Suppressor macrophage (primary cell): ENCODE measurements at places on chromosomes 1 and 21.
A peak's percentile ranks its signal among the peaks of the same experiment; 100 is the strongest.

- DNase-seq = no peak
Measured at GRCh38 chr1:226526801-226527595, 21.6 kb upstream of the STUM start.

DNA sequence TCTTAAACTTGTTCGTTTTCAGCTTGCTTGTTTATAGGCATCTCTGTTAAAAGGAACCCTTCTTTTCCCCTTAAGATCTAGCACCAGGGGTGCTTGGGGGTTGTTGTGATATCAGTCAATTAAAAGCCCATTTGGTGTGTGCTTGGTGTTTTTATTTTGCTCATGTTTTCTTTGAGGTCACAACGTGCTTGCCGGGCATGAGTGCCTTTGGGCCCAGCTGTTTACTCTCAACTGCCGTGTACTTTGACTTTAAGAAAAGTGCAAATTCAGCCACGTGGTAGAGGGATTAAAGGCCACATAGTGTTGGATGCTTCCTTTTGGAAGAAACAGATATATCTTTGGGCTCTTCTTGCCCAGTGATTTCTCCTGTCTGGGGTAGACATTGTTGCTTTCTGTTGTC is 10.5 kb downstream of the ARID1A start:
- DNase-seq = no peak

DNA sequence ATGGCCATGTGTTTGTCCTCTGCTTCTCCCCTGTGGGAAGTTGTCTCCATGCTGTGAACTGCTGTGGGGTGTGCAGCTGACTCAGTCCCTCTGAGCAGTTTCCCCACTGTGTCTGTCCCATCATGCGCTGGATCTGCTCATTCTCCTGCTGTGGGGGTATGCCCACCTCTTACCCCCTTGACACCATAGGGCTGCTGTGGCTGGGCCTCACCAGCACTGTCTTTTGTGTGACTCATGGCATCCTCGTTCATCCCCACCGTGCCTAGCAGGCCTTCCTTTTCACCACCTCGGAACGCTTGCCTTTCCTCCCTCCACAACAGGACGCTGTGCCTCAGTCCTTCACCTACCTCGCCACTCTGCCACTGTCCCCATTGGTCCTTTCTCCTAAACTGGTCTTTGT is 27.3 kb downstream of the VANGL2 start:
- DNase-seq = peak; percentile 10

DNA sequence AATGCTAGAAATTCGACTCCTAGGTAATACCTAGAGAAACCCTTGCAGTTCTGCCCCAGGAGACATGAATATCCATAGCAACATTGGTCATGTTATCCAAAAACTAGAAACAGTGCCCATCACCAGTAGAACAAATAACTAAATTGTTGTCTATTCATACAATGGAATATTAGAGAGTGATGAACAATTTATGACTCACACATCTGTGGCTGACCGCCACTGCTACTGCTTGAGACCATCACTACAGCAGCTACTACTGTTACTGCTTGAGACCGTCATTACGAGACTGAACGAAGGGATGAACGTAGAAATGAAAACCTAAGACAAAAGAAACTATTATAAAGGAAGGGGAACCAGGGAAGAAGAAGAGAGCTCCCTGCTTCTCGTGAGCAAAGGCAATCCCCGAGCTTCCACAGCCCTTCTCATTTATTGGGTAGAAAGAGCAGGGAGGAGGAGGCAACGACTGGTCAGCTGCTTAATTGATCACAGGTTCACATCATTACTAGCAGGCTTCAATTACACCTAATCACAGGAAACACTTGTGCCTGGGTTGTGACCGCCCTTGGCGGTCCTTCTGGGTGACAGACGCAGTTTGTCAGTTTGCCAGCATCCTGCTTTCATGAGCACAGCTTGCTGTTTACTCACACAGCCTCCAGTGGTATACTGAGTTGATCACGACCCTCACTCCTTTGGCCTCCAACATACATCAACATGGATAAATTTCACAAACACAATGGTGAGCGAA is 14.1 kb upstream of the PADI4 start:
- no peak for DNase-seq

DNA sequence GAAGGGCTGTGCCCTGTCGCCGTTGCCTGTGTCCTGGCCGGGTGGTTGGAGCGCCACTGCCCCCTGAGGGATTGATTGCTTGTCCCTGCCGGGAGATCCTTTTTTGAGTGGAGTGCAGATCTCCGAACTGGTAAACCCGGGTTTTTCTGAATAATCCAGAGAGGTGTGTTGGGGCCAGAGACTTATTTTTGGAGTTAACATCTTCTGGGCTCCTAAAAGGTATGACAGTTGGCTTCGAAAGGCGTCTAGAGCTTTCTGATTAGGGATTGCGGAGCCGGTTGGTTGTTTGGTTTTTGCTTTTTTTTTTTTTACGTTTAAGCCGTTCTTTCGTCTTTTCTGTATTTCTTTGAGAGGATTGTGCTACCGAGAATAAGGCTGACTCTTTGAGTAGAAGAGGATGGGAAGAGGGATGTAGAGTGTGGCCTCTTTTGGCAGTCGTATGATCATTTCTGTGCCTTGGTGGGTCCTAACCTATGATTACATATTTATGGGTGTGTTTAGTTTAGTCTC is 756 bp downstream of the RLF start:
- no peak for DNase-seq

- no peak for DNase-seq
Measured at GRCh38 chr1:59025201-59025600, 241.4 kb upstream of the JUN start.

DNA sequence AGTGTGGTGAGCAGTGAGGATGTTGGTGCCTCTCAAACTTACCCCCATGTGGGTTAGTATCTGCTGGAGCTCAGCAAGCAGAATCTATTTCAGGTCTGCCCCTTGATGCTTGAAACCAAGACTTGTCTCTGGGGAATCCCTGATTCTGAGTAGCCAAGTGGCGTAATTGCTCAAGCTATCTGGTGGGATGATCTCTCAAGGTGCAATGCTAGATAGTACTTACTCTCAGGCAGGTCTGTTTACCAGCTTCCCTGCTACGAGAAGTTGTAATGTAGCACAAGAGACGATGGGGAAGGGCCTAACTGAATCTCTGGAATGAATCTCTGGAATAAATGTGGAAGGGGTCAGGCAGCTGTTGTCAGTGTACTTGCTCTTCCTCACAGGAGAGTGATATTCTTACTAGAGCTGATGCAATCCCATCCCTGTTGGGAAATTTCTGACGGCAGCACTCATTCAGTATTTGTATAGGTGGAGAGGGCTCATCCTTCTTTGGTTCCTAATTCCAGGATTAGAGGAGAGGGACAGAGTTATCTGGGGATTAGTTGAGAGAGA is 65.4 kb downstream of the MACF1 start:
- peak; percentile 38 for DNase-seq

GRCh38 chr1:40745176-40745575 is 38.4 kb upstream of the KCNQ4 start:
- no peak for DNase-seq

DNA sequence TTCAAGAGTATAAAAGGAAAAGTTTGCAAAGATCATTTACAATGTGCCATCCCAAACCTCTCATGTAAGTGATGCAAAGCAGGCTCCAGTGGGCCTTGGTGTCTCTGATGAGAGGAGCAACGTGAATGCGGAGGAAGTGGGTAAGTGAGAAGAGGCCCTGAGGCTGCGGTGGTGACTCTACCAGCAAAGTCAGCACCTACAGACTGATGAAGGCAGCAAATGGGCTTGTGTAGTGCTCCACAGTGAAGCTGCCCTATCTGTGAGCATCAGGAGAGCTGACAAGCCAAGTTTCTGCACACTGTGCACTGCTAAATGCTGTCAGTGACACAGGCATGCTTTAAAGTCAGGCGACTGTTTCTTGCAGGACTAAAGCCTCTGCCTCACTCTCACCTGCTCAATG is 15.6 kb upstream of the RAP1A start:
- DNase-seq = peak; percentile 55

- no peak for DNase-seq
Measured at GRCh38 chr21:33817138-33817537, 98.5 kb downstream of the ATP5PO start.

DNA sequence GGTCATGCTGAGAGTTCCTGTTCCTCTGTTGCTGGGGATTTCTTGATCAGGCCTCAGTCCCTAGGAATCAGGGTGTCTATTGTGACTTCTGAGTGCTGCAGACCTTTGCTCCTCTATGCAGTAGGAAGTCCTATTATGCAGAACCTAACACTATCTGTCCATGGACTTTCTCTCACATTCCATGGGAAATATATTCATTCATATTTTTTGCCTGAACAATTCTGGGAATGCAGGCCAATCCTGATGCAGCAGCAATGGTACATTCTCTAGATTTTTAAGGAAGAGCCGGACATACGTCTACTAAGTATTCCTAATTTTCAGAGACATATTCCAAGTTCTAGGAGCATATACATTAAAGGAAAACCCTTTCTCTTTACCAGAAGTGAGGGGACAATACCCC is 61.1 kb upstream of the C1orf87 start:
- no peak for DNase-seq

DNA sequence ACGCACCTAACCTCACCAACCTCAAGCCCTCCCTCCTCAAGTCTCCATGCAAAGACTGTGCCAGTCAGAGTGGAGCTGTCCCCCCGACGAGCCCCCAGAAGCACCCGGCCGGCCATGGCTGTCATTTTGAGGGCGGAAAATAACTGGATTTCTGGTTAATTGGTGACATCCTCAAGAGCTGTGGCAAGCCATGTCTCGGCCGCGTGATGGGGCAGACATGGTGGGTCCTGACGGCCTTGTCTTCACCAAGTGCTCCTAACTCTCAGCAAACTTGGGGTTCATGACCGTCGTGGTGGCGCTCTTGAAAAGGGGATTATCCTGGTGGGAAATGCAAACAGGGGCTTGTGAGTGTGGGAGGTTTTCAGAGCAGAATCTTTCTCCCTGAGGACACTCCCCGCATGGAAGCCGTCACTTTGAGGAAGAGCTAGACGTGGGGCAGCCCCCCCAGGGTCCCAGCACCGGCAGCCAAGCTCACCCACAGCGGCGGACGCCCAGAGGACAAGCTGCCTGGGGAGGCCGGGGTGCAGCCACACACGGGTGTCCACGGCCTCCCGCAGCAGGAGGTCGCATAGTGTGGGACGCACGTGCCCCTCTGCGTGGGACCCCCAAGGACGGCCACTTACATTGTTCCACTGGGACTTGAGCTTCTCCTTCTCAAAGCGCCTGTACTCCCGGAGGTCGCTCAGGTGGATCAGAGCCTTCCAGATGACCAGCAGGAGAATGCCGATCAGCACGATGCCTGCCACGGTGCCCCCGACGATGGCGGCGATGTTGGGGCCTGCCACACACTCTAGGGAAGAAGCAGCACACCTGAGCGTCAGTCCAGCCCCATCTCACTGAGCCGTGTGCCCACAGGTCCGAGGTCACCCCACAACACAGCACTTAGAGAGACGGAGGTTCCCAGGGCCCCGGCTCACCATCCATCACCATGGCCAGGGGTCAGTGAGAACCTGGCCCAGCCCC is 12.9 kb upstream of the PTTG1IP start:
- DNase-seq = no peak

GRCh38 chr1:163401211-163401610 is 79.5 kb downstream of the NUF2 start:
- no peak for DNase-seq

GRCh38 chr1:236141447-236142252 is 689 bp upstream of the GPR137B start:
- DNase-seq = peak; percentile 48

DNA sequence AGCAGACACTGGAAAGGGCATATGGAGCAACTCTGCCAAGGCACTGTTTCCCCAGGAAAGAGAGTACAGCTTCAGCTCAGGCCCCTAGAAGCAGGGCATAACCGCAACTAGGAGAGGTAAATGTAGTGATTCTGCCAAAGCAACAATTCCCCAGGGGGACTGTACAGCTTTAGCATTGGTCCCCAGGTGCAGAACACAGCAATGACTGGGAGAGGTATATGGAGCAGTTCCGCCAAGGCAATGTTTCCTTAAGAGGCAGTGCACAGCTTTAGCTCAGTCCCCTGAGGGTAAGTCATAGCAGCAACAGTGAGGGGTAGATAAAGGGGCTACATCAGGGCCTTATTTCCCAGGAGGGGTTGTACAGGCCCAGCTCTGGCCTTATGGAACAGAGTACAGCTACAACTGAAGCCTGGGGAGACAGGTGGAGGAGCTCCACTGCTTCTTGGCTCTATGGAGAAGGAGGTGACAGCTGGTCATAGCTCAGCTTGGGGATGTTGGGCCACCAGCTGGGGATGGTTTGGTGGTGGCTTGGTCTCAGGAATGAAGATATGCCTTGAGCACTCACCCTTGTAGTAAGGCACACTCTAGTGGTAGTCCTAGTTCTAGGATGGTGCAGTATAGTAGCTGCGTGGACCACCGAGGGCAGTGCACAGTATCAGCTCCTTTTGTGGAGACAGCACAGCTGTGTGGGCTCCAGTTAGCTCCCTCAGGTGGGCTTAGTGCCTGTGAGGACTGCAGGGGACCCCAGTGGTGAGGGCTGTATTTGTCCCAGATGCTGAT is 582.7 kb downstream of the PTPRC start:
- no peak for DNase-seq

DNA sequence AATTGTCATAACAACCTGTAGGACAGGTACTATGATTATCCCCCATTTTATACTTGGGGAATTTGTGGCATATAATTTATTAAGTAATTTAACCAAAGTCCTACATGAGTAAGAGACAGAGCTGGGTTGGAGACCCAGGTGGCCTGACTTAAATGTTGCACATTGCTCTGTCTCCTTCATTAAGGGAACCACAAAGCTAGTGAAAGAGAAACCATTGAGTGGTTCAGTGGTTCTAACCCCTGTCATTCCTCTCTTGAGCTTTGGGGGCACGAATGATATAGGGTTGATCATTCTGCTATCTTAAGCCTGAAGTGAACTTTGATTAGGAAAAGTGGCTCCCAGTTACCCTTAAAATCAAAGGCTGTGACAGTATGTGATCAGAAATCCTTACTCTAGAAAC is 5.3 kb upstream of the MAP3K7CL start:
- no peak for DNase-seq

- DNase-seq = no peak
Measured at GRCh38 chr1:19006000-19006399, 49.5 kb upstream of the IFFO2 start.

- no peak for DNase-seq
Measured at GRCh38 chr1:186865857-186866256, 37.1 kb downstream of the PLA2G4A start.

- DNase-seq = no peak
Measured at GRCh38 chr21:41627428-41627827, 119.5 kb upstream of the TMPRSS2 start.

DNA sequence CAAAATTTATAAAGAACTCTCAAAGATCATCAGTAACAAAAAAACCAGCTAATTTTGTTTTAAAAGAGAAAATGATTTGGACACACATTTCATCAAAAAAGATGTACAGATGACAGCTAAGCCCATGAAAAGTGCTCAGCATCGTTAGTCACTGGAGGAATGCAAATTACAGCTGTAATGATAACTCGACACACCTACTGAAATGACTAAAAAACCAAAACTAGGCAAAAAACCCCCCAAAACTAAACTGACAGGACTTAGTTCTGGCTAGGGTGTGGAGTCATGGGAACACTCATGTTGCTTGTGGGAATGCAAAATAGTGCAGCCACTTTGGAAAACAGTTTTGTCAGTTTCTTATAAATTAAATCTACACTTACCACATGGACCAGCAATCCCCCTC is 59.5 kb downstream of the CNIH3 start:
- no peak for DNase-seq

- no peak for DNase-seq
Measured at GRCh38 chr1:33984906-33985565, 121.2 kb downstream of the HMGB4 start.
